Left hindlimb (tissue), 1 donor: ENCODE measurements at places on chromosomes 11 and 22.

DNA sequence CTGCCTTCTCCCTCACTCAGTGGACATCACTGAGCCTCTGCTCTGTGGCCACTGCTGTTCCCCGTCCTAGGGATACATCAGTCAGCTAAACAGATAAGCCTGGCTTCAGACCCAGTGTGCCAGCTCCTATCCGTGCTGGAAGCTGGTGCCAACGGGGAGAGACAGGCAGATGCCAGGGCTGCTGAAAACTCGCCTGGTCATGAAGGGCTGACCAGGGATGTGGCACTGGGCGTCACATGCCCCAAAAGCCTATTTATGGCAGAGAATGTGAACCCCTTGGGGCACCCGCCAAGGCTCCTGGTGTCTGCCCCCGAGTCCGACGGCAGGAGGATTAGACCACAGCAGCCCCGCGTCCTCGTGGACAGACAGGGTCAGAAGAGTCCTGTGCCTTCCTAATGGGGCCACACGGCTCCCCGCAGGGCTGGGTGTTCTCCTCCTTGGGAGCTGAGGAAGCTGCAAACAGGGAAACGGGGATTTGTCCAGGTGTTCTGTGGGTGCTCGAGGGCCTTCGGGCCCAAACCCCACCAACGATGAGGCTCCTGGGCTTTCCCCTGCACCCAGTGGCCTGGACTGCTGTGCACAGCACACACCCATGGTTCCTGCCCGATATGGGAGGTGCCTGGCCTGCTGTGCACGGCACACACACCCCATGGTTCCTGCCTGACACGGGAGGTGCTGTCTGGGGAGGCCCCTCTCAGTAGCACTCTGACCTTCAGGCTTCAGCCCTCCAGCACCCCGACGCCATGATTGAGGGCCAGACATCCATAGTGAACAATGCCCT lies 19.9 kb downstream of the ANO1 start:
- DNase-seq, result no peak

- DNase-seq, result no peak
These were observed 7.1 kb upstream of the TPST2 start for GRCh38 chr22:26597026-26597425.

GRCh38 chr11:46369458-46370152 lies 11.9 kb upstream of the MDK start:
- no peak for DNase-seq

GRCh38 chr11:65133724-65134123 lies 595 bp downstream of the SYVN1 start:
- peak; percentile 77 for DNase-seq

- DNase-seq, result no peak
These were observed 40.3 kb upstream of the E2F8 start for GRCh38 chr11:19281041-19281440.

DNA sequence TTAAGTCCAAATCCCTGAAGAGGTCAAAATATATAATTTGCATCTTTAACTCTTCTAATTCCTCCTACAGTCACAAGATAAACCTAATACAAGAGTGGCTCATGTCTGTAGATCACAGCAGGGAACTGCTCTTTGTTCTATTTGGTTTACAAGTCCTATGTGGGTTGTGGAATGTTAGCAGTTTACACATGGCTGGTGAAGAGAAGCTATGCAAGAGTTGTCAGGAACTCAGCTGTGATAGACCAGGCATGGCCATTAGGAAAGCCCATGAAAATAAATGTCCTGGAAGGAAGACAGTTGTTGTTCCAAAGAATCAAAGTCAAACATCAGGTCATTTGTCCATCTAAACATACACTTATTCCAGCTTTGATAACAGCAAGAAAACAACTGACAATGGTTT lies 312.4 kb upstream of the PITPNB start:
- DNase-seq, result no peak

DNA sequence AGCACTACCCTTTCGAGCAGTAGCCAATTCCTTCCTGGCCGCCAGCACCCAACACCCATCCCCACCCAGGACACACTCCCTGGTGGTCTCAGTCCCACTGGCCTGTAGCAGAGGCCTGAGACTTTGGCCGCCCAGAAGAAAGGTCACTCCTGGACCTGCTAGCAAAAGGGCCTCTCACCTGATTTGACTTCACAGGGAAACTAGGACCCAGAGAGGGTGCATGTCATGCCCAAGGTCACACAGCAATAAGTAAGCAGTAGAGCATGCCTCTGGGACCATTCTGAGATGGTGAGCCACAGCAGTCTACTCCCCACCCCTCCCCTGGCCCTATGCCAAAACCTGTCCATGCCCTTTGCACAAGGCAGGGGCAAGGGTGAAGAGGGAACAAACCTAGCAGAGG lies 7.3 kb downstream of the ARRB1 start:
- DNase-seq, result no peak

GRCh38 chr11:66072081-66072480 lies 2.0 kb downstream of the PACS1 start:
- no peak for DNase-seq

- DNase-seq, result no peak
These were observed 44.6 kb upstream of the KLHL35 start for GRCh38 chr11:75477614-75477935.

DNA sequence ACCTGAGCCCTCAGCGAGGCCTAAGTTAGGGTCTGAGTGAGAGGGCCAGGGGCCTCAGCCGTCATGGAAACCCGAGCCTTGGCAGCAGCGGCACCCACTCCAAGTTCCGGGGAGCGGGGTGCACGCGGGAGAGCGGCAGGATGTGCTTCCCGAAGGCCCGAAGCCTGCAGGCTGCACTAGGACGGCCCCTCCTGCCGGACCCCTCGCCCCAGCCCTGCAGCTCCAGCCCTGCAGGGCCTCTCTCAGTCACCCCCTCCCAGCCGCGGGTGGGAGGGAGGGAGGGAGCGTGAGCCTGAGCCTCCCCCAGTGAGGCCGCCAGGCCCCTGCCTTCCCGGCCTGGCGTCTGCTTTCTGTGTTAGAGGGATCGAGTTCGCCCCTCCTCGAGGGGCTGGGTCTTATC lies 22.6 kb downstream of the MRPL23 start:
- DNase-seq, result no peak

GRCh38 chr22:28222052-28222451 lies 303.0 kb upstream of the PITPNB start:
- no peak for DNase-seq
